ENCODE measurements at places on chromosomes 4 and X. TPM values are rescaled to one million over a fixed set of nuclear protein-coding genes. Genes with fewer than 3 reads are reported as not detected.

The EREG gene
- not detected for total RNA-seq

The ABCG2 gene
- total RNA-seq = 7.0 TPM

The SLITRK2 gene
- total RNA-seq = not detected

The ATP8A1 gene
- 8.8 TPM for total RNA-seq

The DAPP1 gene
- not detected for total RNA-seq
